Activated CD4-positive, alpha-beta T cell treated with anti-CD3 and anti-CD28 coated beads, Interleukin-2, Interleukin-4, amounts not matched to agents 100 ng/mL and 50 ng/mL, durations not matched to agents 16 hours and 8 hours (primary cell): ENCODE measurements at places on chromosomes 16 and 17.

- DNase-seq, result no peak
These were observed 247.7 kb downstream of the UTP18 start for GRCh38 chr17:51508048-51508447.

DNA sequence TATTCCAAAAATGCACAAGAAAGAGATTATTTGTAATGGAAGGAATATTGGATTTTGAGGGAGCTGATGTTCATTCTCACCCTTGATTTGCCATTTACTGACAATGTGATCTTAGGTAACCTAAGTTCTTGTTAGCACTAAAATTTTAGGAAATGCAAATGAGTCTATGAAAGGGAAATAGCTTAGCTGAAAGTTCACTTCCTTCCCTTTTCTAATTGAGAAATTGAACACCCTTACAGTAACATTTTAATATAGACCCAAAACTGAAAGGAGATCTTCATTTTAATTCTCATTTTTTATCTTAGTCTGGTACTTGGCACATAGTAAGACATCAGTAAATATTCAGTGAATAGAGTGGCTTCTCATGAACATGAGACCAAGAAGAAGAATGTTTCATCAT lies 10.9 kb upstream of the WSB1 start:
- DNase-seq, result no peak

- no peak for DNase-seq
These were observed 11.0 kb upstream of the ZNHIT3 start for GRCh38 chr17:36475346-36475970.

- no peak for DNase-seq
These were observed 1144.9 kb upstream of the GOT2 start for GRCh38 chr16:59878999-59879398.

DNA sequence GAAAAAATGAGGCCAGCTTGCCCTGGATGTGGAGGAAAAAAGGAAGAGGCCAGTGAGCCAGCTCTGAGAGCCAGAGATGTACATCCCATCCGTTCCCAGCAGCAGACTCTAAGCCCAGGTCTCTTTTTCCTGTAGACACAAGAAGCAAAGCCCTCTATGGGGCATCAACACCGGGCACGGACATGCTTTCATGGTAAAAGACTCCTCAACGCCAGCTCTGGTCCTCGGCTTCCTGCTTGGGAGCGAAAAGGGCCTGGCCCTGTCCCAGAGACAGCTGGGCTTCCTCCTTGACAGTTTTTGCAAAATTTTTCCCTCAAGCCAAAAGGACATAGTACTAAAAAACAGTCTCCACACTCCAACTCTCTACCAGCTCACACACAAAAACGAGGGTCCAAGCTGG lies 27.1 kb downstream of the PELP1 start:
- DNase-seq, result no peak

GRCh38 chr17:40558300-40558889 lies 6.9 kb downstream of the CCR7 start:
- DNase-seq, result no peak

DNA sequence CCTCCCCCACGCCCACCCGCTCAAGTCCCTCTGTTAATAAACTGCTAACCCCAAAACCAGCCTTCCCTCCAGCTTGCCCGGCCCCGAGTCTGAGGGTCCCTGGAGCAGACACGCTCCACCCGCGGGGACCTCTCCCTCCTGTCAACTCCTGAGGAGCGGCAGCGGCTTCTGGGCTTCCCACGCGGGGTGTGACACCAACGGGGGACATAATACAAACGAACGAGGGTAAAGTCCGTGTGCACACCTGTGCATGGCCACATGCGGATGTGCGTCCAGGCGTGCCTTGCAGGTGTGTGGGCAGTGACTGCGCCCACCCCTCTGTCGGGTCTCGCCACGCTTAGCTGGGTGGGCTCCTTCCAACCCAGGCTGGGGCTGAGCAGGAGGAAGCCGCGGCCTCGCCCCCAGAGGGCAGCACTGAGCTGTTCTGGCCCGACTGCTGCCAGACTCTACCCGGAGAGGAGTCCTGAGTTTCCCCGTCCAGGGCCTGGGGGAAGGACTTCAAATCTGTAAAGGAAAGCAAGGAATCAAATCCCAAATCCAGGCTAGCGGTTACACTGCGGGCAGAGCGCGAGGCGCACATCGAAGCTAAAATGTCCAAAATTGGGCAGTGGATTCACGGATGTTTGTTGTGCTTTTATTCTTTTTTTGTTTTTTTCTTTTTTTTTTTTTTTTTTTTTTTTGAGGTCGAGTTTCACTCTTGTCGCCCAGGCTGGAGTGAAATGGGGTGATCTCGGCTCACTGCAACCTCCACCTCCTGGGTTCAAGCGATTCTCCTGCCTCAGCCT lies 24.2 kb upstream of the KRT17 start:
- peak; percentile 84 for DNase-seq

- no peak for DNase-seq
These were observed 1.9 kb upstream of the CYBA start for GRCh38 chr16:88652762-88653063.

DNA sequence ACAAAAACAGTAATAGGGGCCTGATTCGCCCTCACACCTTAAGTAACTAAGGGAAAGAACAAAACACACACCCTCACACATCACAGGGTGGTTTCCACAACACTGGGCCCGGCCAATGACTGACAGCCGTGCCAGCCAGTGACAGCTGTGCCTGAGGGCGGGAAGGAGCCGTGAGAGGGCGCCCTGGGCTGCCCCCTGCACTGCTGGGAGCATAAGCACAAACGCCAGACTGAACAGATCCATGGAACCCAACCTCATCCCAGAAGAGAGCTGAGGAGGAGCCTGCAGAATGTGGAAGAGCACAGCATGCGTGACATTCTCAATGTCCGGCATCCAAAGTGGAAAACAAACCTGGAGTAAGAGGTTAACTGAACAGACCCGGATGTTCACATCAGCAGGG lies 16.0 kb downstream of the CSNK1D start:
- no peak for DNase-seq

GRCh38 chr17:44348234-44348987 lies 3.3 kb downstream of the GRN start:
- DNase-seq, result no peak

- no peak for DNase-seq
These were observed 53.6 kb upstream of the ATF7IP2 start for GRCh38 chr16:10332241-10332640.

- DNase-seq, result no peak
These were observed 69.4 kb downstream of the YPEL2 start for GRCh38 chr17:59400858-59401257.

DNA sequence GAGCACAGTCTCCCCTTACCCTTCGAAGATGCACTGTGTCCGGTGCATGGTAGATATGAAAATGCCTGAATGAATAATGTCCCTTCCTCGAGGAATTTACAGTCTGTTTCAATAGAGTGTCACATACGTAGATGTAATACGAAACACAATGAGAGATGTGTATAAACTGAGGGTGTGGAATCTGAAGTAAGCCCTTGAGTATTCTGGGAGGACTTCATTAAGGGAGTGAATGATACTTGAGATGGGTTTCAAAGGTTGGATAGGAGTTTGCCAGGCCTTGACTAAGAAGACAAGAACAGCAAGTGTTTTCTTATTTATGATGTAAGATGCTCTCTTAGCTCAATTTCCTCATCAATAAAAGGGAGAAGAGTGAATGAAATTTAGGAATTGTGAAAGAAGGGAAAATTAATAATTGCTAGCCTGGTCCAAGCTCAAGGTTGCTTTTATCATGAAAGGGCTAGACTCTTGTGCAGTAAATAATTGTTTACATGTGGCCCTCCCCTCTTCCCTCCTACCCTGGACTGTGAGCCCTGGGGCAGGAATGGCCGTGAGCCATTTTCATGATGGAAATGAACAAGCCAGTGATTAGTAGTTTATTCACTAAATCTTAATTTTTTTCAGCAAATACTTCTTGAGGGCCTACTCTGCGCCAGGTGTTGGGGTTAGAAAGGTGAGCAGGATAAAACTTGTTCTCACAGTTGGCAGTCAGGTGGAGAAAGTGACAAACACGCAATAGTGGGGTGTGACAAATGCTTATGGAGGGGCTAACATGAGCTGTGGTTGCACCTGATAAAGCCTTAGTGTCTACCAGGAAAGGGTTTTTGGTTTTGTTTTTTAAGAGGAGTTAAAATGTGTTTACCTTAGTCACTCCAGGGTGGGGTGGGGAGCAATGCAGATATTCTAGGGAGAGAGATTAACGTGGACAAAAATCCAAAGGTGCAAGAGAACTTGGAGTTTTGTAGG lies 1.6 kb downstream of the KIF22 start:
- no peak for DNase-seq

DNA sequence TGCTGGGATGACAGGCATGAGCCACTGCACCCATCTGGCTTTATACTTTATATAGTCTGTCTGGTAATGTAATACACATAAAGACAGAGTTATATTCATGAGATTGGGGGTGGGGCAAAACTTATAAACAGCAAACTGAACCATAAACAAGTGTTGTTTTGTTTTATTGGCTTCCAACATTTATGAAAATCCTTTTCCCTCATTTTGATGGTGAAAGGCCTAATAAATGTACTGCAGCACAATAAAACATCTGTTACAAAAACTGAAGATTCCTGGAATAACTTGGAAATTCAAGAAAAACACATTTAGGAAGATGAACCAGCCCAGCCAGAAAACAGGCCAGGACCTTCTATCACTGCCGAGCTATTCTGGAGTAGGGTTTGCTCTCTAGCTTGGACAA lies 16.1 kb downstream of the NPRL3 start:
- no peak for DNase-seq

GRCh38 chr17:13502263-13502662 lies 99.5 kb downstream of the HS3ST3A1 start:
- DNase-seq, result no peak

DNA sequence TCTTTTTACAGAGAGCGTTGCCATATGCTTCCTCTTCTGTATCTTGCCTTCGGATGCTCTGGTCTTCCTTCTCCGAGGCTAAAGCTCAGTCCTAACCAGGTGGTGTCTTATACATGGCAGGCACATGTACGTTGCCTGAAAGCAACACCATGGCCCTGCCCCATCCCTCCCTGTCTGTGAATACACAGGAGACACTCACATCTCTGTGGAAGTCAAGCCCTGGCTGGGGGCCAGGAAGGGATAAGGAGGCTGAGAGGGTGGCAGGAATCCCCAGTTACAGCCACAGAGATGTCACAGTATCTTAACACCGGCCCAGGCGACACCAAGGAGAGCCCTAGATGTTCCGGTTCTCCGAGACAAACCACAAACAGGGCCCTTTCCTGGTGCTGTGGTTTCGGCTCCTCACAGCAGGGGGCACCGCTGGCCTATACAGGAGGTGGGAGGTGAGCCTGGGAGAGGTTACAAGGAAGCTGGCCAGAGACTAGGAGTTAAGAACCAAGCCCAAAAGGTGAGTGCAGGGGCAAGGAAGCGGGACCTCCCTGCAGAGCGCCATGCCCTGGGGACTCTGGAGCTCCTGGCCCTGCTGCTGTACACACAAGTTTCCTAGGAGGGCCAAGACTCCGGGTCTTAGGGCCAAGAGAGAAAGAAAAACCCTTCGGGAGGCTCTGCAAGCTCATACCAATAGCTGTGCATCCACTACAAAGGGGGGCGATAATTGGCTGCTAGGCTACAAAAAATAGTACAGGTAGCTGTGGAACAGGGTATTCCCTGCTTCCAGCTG lies 41.7 kb downstream of the SRL start:
- peak; percentile 28 for DNase-seq

DNA sequence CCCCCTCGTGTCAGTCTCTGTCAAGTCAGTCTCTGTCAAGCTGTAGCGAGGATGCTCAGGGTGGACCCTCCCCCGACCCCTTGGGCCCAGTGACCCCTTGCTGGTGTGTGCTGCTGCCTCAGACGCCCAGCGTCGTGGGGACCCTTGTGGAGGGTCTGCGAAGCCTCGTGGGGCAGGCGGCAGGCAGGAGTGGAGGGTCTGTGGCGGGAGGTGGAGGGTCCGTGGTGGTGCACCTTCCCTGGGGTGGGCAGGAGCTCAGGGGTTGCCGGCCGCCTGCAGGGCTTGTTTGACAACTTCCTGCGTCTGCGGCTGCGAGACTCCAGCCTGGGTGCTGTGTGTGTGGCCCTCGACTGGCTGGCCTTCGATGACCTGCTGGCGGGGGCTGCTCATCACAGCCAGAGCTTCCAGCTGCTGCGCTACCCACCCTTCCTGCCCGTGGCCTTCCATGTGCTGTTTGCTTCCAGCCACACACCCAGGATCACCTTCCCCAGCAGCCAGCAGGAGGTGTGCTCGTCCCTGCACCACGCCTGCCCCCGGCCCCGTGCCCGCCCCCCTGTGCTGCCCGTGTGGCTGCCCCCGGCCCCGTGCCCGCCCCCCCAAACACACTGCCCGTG lies 5.6 kb downstream of the GNG13 start:
- DNase-seq, result no peak

DNA sequence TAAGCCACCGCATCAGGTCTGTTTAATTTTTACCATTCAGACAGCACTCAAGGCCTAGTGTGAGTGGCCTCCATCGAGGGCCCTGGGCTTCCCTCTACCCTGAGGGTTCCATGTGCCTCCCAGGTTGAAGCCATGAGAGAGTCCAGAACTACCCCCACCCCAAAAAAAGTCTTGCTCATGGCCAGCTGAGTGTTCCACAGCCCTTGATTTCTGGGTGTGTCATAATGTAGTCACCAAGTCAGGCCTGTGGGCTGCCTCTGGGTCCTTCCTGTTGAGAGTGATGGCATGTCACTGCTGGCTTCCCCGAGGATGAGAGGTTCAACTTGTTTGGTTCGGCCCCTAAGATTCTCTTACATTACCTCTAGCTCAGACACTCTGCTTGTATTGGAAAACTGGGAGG lies 100.6 kb downstream of the PITPNC1 start:
- peak; percentile 55 for DNase-seq

DNA sequence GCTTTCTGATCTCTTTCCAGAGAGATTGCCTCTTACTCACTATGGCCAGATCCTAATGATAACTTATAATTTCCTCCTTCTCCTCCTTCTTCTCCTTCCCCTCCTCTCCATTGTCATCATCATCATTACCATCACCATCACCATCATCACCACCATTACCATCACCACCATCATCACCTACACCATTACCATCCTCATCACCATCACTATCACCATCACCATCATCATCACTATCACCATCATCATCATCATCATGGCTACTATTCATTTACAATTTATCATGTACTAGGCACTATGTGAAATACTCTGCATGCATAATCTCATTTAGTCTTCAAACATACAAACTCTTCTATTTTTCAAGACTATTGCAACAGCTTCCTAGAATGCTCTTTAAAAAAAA lies 540.9 kb upstream of the C16orf82 start:
- DNase-seq, result no peak

GRCh38 chr16:22924492-22924891 lies 110.5 kb downstream of the HS3ST2 start:
- no peak for DNase-seq
